ENCODE measurements at places on chromosomes 4 and X.

GRCh38 chr4:161856711-161857326, 307.0 kb downstream of the FSTL5 start:
- DNase-seq = no peak

GRCh38 chrX:102338162-102338561, 91.2 kb downstream of the NXF2 start:
- no peak for DNase-seq

DNA sequence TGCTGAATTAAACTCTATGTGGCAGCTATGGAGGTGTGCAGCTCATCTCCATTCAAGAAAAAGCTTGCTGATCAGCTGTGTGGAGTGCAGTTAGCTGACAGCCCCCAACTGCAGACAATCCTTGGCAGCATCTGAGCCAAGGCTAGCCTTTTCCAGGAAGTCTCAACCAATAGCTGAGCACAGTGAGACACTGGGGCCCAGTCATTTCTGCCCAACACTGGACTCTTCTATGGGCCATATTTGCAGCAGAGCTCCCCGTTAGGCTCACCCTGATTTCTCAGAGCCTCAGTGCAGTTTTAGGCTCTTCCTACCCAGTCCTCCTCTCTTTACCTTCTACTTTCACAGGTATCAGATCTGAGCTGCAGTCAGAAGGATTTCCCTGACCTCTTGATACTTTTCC, 12.9 kb downstream of the DDX53 start:
- DNase-seq = no peak

- no peak for DNase-seq
These were observed 19.3 kb downstream of the SRD5A3 start for GRCh38 chr4:55365345-55365728.

DNA sequence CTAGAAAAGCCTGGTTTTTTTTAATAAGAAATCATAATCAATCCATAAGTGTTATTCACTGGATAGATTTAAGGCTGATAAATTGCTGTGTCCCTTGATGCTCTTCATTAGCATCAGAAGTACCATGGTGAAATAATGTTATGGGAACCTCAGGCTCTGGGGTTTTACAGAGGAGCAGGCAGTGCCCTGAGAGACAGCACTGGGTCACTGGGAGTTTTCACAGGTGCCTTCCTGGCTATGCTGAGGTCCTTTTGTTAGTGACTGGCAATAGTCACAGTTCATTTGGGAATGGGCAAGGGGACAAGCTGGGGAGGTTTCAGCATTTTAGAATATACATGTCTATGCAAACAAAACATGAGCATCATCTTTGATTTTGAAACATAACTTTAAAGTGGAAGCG, 38.6 kb downstream of the ANK2 start:
- no peak for DNase-seq

- DNase-seq = no peak
These were observed 373.5 kb upstream of the TACR3 start for GRCh38 chr4:104093247-104093646.

DNA sequence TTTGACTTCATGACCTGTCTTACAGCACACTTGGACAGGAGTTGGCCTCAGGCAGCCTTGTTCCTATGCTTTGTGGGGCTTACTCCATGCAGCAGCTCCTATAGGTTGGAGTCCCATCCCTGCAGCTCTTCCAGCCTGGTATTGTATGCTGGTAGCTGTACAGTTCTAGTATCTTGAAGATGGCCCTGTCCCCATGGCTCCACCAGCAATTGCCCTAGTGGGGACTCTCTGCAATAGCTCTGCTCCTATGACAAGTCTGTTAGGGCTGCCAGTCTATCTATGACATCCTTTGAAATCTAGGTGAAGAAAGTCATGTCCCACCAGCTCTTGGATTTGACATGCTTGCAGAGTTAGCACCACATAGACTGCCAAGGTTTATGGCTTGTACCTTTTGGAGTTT, 252.6 kb downstream of the ANTXR2 start:
- no peak for DNase-seq
